ENCODE measurements at places on chromosomes 7 and 10.
A peak's percentile ranks its signal among the peaks of the same experiment; 100 is the strongest.

DNA sequence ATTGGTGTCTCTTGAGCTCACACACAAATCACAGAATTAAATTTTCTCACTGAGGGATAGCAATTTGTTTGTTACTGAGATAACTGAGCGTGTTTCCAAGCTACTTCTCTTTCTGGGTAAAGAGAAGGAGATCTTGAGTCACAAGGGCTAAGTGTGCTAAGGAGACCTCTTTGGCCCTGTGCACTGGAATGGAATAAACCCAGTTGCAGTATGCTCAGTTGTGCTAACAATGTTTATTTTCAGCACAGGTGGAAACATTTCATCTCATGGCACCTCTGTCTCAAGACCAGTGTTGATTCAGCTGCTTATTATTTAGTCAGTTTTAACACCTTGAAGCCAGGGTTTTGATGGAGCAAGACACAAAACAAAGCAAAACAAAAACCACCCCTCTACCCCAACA lies 22.5 kb upstream of the UBE2H start:
- no peak for DNase-seq

- DNase-seq, result no peak
These were observed 4.7 kb downstream of the AFAP1L2 start for GRCh38 chr10:114399576-114399975.

- no peak for DNase-seq
These were observed 696.3 kb upstream of the C7orf33 start for GRCh38 chr7:147894271-147894670.

DNA sequence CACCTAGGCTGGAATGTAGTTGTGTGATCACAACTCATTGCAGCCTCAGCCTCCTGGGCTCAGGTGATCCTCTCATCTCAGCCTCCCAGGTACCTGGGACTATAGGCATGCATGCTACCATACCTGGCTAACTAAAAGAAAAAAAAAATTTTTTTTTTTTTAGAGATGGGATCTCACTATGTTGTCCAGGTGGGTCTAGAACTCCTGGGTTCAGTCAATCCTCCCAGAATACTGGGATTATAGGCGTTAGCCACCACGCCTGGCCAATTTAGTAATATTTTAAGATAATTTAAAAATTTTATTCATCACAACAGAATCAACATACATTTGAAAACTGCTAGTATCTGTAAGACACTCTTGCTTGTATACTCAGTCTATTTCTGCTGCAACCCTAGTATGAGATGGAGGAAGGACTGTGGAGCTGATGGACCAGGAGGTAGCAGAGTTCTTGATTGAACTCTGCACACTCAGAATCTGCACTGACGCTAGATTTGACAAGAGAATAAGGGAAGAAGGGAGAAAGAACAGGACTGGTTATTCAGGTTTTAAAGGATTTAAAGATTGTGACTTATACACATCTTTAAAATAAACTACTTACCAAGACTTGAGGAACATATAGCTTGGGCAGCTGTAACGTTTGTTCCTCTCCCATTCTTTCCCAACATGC lies 57.6 kb downstream of the VCL start:
- no peak for DNase-seq

- no peak for DNase-seq
These were observed 28.2 kb upstream of the GOLGA7B start for GRCh38 chr10:97821308-97822038.

- DNase-seq, result peak; percentile 81
These were observed 53.0 kb upstream of the NFKB2 start for GRCh38 chr10:102342458-102342857.

DNA sequence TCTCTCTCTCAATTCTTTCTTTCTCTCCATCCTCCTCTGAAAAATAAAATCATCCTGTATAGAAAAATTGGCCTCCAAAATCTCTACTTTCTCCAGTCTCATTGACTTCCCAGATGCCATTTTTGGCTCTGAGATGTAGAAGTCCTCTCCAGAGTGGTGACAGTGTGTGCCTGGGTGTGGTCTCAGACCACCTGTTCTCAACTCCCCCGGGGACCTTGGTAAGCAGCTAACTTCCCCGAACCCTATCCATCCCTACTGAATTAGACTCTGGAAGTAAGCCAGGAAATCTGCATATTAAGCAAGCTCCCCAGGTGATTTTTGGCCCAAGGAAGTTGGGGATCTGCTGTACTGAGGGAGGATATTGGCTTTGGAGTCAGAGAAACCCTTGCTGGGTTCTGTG lies 120.5 kb downstream of the WDR11 start:
- DNase-seq, result peak; percentile 57

DNA sequence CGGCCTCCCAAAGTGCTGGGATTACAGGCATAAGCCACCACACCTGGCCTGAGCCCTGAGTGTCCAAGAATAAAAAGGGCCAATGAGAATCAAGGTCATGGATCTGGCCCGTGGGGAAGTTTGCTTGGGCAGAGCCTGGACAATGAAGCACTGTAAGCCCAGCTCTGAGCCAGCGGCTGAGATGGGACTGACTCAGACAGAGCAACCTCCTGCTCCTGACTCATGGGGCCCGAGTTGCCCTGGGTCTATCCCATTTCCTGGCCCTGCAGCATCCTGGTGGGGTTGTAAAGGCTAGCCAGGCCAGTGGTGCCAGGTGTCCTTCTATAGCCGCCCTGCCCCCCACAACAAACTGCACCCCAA lies 5.2 kb upstream of the MYH16 start:
- no peak for DNase-seq

GRCh38 chr10:65827359-65827758 lies 1098.5 kb upstream of the LRRTM3 start:
- DNase-seq, result no peak

DNA sequence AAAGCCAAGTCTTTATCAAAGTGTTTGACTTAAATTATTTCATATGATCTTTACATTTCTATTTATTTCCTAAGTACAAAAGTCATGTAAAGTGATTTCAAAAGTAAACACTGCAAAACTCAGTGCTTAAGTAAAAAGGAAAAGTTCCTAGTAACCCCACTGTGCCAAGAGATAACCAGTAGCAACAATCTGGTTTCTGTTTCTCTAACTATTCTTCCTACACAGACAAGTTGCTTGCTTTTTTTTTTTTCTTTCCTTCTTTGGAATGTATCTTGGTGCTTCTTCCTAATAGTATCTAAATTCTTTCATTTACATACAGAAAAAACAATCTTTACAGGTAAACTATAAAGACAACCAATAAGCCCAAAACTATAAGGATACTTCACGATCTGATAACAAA lies 3.1 kb downstream of the JCAD start:
- DNase-seq, result no peak

- DNase-seq, result no peak
These were observed 87.0 kb downstream of the ADK start for GRCh38 chr10:74238031-74238431.

DNA sequence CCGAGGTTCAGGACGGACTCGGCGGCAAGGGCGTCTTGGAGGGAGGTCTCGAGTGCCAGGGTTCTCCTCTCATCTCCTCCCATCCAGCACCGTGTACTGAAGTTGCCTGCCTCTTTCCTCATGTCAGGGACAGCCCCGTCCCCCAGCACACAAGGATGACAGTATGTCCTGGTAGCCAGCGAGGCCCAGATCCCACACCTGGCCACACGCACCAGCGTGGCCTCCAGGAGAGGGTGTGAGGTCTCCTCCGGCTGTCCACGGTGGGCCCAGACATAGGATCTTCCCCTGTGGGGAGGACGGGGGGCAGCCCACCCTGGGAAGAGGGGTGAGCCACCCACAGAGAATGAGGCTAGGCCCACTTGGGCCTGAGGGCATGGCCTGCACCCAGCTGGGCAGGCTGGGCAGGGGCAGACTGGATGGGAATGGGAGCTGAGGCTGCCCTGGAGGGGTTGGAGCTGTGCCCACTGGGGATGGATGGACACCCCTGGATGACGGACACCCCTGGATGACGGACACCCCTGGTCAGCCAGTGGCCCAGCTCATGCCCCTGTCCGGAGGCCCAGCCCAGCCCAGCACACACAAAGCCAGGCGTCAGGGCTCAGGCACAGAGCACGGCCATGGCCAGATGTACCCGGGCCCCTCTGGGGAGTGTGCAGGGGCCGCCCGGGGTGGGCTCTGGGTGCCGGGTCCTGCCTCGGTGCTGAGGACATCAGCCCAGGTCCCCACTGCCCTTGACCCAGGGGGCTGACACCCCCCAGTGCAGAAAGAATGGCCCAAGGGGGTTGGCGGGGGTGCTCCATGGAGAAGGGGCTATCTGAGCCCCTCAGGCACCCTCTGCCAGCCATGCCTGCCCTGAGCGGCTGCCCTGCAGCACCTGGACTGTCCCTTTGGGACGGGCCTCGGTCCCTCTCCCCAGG lies 30.9 kb upstream of the CFAP46 start:
- no peak for DNase-seq

DNA sequence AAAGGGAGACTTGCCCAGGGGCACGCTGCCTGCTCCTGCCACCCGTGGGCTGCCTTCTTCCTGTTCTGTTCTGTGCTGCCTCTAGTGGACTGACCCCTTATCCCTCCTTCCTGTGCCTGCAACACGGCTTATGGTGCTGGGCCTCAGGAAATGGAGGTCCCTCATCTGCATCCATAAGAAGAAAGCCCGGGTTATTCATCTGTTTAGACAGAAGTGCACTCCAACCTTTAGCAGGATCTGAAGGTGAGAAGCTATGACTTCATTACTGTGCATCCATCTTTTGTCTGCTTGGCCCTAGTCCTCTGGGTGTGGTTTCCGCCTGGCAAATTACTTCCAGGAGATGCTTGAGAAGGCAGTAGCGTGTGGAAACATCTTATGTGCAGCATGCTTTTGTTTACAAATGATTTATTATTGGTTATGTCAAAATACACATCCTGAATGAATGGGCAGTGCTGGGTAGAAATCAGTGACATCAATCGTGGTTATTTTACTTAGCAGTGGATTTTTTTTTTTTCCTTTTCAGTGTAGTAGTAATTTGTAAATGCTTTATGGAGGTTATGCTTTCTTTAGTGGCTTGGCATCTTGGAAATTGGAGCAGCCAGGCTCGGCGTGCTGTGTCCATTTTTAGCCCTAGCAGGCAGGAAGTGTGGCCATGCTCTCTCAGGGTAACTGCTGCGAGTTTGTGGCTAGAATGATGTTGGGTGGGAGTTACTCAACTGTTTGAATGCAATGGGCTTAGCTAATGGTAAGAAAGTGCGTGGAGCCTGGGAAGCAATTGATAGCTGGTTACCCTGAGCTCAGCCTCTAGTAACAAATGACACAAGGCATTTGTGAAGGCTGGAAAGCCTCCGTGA lies 12.7 kb downstream of the PTPRE start:
- peak; percentile 17 for DNase-seq

GRCh38 chr10:98077223-98077622 lies 46.8 kb upstream of the CRTAC1 start:
- DNase-seq, result no peak

DNA sequence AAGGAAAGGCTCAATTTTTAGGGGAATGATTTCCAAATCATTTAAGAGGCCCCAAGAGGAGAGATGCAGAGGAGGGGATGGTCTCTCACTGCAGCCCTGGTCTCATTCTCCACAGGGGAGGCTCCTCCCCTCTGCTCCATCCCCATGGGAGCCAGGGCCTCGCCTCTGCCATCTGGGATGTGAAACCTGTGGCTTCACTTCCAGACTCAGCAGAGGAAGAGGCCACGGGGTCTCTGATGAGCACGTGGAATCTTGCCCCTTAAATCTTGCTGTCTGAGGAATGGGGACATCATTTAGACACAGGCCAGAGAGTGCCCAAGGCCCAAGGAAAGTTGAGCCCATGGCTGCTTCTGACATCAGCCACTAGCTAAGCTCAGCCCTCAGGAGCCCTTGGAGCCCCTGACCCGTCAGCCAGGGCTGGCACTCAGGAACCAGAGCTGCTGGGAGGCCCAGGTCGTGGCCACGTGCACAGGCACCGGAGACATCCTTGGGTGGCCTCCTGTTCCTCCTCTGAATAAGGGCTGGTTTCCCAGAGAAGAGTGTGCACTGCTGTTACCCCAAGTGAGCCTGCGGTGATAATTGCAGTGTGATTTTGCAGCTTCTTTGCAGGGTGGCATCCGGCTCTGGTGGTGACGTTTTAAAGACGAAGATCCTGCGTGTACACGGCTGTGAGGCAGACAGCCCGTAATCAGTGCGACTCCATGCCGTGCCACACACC lies 50.5 kb downstream of the VIPR2 start:
- DNase-seq, result peak; percentile 2

DNA sequence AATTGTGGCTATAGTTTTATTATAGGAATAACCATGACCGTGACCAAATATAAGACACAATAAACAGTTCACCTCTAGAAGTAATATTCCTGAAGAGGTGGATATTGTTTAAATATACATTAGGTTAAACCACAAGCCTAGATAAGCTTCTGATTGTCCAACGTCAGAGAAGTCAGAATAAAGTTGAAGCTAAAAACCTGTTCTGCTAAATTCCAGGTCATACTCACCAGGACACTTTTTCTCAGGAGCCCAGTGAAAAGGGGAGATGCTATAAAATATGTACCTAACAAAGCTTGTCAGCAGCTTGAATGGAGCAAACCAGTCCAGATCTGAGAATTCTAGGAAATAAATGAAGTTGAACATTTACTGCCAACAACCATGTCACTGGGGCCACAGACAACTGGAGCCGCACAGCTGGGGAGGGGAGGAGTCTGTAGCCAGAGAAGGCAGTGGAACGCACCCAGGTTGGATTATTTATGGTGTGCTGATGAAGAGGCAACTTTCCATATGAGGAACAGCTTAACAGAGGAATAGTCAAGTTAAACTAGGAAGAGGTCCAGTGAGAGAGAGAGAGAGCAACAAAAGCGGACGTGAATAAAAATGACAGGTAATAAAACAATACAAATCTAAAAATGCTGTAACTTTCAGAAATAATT lies 191.1 kb downstream of the ZNF438 start:
- DNase-seq, result no peak

DNA sequence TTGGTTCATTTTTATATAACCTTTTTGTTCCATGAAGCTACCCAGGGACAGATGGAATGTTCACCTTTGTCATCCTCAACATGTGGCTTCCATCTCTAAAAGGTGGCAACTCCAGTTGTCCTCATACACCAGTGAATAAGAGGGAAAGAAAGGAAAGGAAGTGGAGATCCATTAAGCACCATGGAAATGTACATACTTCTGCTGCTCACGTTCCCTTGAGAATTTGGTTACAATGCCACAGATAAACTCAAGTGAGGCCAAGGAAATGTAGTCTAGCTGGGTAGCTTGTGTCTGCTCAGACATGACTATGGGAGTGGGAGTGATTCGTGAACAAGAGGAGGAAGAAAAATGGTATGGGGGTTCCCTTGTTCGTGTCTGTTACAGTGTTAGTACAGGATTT lies 237.1 kb upstream of the FAM3C start:
- no peak for DNase-seq

- DNase-seq, result peak; percentile 49
These were observed 20.3 kb downstream of the TLX1 start for GRCh38 chr10:101151395-101151794.

GRCh38 chr7:21923658-21924057 lies 22.0 kb downstream of the CDCA7L start:
- peak; percentile 98 for DNase-seq

- DNase-seq, result peak; percentile 80
These were observed 61.8 kb downstream of the RASGEF1A start for GRCh38 chr10:43204943-43205671.

- no peak for DNase-seq
These were observed 1027.7 kb downstream of the LRMDA start for GRCh38 chr10:76459016-76459730.

GRCh38 chr10:71265201-71265575 lies 52.8 kb downstream of the UNC5B start:
- no peak for DNase-seq

Data from NCI-H82 (cell line).